ENCODE measurements at places on chromosomes 1 and 21.
A peak's percentile ranks its signal among the peaks of the same experiment; 100 is the strongest.

DNA sequence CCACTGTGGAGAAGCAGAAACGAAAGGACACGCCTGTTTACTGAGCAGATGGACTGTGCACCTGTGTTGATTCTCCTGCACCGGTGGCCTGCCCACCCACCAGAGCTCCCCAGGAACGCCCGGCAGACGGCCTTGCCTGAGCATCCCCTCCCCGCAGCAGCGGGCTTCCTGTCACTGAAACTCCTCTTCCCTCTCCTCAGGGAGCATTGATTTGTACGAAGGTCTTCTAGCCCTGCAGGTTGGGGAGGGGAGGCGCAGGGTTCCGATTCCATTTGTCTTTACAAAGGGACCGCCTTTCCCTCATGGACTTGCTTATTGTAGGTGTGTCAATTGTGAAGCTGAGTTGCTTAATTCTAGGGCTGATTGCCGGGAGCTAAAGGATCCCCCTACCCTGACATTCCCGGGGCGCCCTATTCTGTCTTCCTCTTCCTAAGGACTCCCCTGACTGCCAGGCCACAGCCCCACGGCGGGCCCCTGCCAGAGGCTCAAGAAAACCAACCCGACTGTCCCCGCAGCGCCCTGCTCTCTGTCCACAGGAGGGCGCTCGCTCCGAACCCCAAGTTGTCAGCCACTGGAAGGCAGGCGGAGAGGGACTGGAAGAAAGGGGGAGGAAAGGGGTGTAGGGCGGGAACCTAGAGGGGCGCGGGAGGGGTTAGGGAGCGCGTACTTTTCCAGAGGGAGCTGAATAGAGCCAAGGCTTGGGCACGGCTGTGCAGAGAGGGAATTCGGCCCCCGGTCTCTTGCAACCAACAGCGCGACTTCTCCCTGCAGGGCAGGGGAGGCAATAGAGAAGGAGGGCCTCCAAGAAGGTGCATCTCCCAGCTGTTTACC is 2.8 kb downstream of the S100A6 start:
- peak; percentile 87 for DNase-seq

- DNase-seq: no peak
Measured at GRCh38 chr1:195866781-195867222, 741.4 kb downstream of the KCNT2 start.

DNA sequence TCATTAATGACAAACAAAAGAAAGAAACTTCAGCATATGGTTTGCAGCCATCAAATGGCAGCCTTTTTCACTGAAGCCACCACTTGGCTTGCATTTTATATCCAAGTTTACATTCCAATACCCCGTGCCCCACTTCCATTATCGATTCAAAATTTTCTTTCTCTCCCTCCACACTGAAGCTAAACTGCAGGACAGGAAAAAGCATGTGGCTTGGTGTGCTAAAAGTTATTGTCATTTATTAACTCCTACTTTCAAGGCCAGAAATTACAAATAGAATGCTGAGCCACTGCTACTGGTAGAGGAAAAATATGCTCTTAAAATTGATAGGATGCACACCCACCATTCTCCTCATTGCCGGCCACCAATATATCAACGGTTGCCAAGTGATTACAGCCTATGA is 351.6 kb upstream of the DUSP10 start:
- no peak for DNase-seq

- DNase-seq: no peak
Measured at GRCh38 chr21:42373196-42373907, 7.0 kb upstream of the TFF1 start.

DNA sequence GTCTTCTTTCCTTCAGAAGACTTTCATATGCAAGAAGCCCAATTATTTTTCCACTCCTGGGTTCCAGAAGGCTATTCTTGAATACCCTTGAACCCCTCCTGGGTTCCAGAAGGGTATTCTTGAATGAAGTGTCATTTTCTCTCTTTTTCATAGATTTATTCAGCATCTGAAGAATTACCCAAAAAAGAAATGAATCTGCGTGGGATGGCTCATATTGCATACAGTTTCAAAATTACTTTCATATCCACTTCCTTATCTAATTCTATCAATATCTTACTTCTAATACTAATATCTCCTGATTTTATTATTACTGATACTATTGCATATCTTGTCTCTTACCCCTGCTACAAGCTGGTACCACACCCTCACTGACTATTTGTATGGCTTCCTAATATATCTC is 22.6 kb upstream of the RABGAP1L start:
- no peak for DNase-seq

DNA sequence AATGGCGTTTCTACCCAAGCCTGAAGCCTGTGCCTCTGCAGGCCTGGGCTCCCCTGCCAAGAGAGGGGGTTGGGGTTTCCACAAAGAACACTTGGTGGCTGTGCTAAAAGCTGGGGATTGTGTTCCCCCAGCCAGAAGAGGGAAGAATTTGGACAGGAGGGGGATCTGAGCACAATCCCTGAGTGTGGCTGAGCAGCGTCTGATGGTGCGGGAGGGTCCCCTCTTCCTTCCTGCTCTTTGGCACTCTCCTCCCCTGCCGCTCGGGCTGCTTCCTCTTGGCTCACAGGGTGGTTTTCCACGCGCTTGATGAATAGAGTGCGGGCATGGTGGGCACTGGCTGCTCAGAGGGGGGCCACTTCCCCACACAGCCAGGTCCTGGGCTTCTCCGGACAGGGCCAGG is 3.7 kb downstream of the GPR37L1 start:
- no peak for DNase-seq

GRCh38 chr1:49333906-49334305 is 557.2 kb upstream of the BEND5 start:
- DNase-seq: no peak

DNA sequence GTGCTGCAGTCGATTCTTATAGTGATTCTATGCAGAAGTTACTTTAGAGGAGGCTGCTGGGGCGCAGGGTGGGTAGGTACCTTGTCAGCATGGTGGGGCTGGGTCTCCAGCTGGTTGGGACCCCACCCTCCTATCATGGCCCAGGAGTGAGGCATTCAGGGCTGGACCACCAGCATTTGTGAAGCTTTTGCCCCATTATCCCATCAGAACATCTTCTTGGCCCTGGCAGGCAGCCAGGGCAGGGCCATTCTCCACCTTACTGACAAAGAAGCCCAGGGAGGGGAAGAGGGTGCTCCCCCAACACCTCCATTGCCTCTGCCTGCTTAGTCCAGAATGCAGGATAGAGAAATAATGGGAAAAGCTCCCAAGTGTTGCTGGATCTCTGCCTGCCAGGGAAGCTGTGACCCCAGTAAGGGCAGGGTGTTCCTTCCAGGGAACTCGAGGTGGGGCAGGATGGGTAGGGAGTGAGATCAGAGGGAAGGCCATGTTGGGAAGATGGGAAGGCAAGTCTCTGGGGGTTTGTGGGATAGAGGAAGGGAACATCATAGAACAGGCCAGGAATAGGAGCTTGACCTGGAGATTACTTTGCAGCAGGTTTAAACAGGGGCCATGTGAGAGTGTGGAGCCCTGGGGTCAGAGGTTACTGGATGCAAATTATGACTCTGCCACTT is 16.2 kb upstream of the SLC2A1 start:
- DNase-seq: no peak

GRCh38 chr1:66542811-66543767 is 9.1 kb downstream of the SGIP1 start:
- DNase-seq: no peak

DNA sequence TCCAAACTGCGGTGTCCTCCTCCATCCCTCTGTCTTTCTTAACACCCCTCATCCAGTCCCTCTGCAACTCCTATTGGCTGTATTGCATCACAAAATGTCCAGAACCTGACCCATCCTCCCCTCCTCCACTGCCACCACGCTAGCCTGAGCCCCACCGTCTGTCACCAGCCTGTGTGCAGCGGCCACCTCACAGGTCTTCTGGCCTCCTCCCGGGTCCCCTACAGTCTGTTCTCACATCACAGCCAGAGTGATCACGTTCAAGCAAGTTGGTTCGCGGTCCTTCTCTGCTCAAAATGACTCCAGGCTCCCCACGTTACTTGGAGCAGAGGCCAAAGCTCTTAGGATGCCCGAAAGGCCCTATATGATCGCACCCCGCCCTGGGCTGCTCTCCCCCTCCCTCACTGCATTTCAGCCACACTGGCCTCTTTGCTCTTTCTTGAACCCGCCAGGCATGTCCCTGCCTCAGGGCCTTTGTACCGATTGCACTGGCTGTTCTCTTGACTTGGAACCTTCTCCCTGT is 2.4 kb upstream of the PADI4 start:
- DNase-seq: no peak

DNA sequence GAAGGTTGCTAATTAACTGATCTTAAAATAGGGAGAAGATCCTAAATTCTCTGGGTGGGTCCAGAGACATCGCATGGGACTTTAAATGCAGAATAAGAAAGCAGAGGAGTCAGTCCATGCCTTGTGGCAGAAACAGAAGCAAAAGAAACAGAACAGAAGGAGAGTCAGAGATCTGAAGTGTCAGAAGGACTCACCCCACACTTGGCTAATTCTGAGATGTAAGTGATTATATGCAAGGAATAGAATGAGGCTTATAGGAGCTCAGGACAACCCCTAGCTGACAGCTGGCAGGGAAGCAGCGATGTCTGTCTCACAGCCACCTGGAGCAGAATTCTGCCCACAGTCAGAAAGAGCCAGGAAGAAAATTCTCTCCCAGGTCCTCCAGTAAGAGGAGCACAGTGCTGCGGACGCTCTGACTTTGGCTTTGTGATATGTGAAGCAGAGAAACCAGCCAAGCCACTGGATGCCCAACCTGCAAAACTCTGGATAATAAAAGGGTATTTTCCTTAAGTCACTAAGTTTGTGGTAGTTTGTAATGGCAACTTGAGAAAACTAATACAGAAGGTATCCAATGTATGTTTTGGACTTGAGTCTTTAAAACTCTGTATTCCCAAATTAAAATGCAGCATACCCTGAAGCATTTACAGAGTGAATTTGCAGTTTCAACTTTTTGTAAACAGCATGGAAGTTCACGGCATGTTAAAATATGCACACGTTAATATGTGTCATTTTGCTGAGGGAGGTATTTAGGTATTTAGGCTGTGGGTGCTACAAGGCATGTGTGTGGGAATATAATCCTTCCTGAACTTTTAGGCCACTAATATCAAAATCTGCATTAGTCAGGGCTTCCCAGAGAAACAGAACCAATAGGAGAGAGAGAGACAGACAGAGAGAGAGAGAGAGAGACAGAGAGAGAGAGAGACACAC is 388.5 kb downstream of the PCP4 start:
- no peak for DNase-seq

- DNase-seq: no peak
Measured at GRCh38 chr1:230913496-230913895, 45.2 kb upstream of the C1orf198 start.

GRCh38 chr1:231814021-231814420 is 187.4 kb downstream of the DISC1 start:
- no peak for DNase-seq

DNA sequence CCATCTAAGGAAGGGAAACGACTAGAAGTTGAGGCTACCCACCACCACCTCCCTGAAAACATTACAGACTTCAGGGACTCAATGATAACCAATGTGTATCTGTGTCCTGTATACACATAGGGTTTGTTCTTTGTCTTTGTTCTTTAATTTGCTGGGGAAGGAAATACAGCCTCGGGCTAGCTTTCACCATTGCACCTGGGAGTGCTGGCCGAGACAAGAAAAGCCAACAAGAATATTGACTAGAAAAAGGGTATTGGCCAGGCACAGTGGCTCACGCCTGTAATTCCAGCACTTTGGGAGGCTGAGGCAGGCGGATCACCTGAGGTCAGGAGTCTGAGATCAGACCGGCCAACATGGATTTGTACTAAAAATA is 50.4 kb downstream of the MDM4 start:
- DNase-seq: no peak

GRCh38 chr1:110903853-110904500 is 31.0 kb downstream of the CD53 start:
- no peak for DNase-seq

GRCh38 chr1:80533775-80534334 is 1266.9 kb upstream of the ADGRL2 start:
- no peak for DNase-seq

GRCh38 chr1:221439008-221439746 is 302.7 kb downstream of the DUSP10 start:
- peak; percentile 7 for DNase-seq

DNA sequence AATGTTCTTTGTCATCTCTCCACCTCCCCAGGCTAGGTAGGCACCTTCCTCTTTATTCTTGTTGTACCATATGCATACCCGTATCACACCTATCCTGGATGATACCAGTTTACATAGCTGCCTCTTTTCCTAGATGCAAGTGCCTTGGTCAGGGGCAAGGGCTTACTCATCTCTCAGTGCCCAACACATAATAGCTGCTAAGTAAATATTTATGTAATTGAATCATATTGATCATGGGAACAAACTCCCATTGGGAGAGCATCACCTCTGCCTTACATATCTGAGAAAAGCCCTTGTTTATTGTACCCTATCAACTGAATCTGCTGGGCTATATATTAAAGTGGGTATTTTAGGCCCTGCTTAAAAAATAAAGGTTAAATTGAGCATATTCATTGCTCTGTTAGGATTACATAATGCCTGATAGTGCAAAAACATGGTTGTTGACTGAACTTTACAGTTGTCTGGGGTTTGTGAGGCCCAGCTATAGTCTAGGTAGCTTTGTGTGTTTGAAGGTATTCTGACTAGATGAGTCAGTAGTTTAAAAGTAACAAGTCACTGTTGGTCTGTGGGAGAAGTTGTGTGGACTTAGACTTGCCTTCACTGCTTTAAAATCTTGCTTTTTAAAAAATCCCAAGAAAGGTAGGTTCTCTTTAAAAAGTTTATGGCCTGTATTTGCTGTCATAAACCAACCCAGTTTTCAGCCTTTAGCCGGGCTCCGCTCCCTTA is 82.6 kb downstream of the OLFML2B start:
- no peak for DNase-seq

GRCh38 chr1:81529014-81529413 is 271.7 kb upstream of the ADGRL2 start:
- no peak for DNase-seq

DNA sequence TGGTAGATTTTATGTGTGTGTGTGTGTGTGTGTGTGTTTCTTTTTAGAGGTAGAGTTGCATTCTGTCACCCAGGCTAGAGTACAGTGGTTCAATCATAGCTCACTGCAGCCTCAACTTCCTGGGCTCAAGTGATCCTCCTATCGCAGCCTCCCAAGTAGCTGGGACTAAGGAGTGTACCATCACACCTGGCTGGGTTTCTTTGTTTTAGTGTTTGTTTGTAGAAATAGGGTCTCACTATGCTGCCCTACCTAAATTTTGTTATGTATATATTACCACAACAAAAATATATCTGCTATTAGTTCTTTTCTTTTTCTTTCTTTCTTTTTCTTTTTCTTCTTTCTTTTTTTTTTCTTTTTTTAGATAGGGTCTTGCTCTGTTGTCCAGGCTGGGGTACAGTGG is 43.1 kb upstream of the CXADR start:
- no peak for DNase-seq

DNA sequence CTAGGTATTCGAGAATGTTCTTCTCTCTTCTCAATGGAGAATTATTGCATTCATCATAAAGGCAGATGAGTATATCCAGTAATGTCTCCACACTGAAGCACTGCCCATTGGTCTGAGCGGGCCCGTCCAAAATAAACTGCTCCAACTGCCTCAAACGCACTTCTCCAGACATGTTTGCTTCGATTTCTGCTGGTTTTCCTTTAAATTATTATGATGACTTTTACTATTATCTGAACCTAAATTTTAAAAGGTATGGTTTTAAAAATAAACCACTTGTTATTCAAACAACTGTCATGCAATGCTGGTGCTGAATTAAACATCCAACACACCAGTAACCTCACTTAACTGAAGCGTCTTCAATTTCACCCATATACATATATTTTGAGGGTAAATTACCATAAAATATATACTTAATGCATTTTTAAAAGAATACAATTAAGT is 1.3 kb downstream of the CDC42BPA start:
- DNase-seq: no peak

All from GM13976 (cell line).